Temporal lobe (tissue), 4 donors: ENCODE measurements at places on chromosomes 4 and X. TPM values are rescaled to one million over a fixed set of nuclear protein-coding genes. Genes with fewer than 3 reads are reported as not detected.

ASB9 gene
- 0.25 TPM for total RNA-seq

FOXP3 gene
- total RNA-seq, result 0.25 TPM

UGT2A1 gene
- total RNA-seq, result not detected

DHX15 gene
- total RNA-seq, result 160 TPM

ADAM29 gene
- 0.49 TPM for total RNA-seq

SNX12 gene
- 64.4 TPM for total RNA-seq

GPC4 gene
- total RNA-seq, result 4.7 TPM

PDGFRA gene
- 67.9 TPM for total RNA-seq

CTAG2 gene
- not detected for total RNA-seq

CXCL1 gene
- total RNA-seq, result 1.5 TPM

RHOXF1 gene
- not detected for total RNA-seq

CENPVL1 gene
- total RNA-seq, result 1.7 TPM

STARD8 gene
- 2.5 TPM for total RNA-seq

DAPP1 gene
- 0.25 TPM for total RNA-seq

CPLX1 gene
- total RNA-seq, result 2.0 TPM

AKAP14 gene
- total RNA-seq, result not detected

XKRX gene
- total RNA-seq, result not detected

ATP8A1 gene
- total RNA-seq, result 151 TPM
